ENCODE measurements at places on chromosomes 16 and 17. TPM values are rescaled to one million over a fixed set of nuclear protein-coding genes. Genes with fewer than 3 reads are reported as not detected.

Gene ARSG
- total RNA-seq = 2.4 TPM

Gene KRTAP9-8
- total RNA-seq = not detected

Gene WNK4
- 0.12 TPM for total RNA-seq

Gene CTRL
- total RNA-seq = 0.49 TPM

Gene NPIPA5
- total RNA-seq = 5.5 TPM

Gene APOBR
- 1.00 TPM for total RNA-seq

Gene KRT15
- not detected for total RNA-seq

Gene MARCHF10
- not detected for total RNA-seq

Gene PIRT
- not detected for total RNA-seq

Gene LPCAT2
- 1.8 TPM for total RNA-seq

Gene KCTD13
- 7.4 TPM for total RNA-seq

Gene TEKT1
- total RNA-seq = not detected

Gene KRT27
- not detected for total RNA-seq

Gene TAF1C
- total RNA-seq = 17.7 TPM

Gene ZDHHC1
- 1.5 TPM for total RNA-seq

Gene TOP3A
- 13.7 TPM for total RNA-seq

Gene SLC6A2
- 0.37 TPM for total RNA-seq

Gene JUP
- 54.3 TPM for total RNA-seq

Gene TBC1D3B
- total RNA-seq = not detected

Gene CEP295NL
- 0.19 TPM for total RNA-seq

Gene PIK3R5
- total RNA-seq = 4.0 TPM

Gene KRT38
- total RNA-seq = not detected

Gene SLFN12
- 3.3 TPM for total RNA-seq

Gene ARHGDIG
- not detected for total RNA-seq

Gene CALB2
- not detected for total RNA-seq

Gene EVI2A
- total RNA-seq = 5.5 TPM

Gene RPUSD1
- total RNA-seq = 11.4 TPM

Gene SLC25A19
- 13.4 TPM for total RNA-seq

Gene MYL4
- 0.44 TPM for total RNA-seq

Gene ABCC11
- 2.5 TPM for total RNA-seq

Gene IL34
- 0.98 TPM for total RNA-seq

Gene PPP1R27
- not detected for total RNA-seq

Gene MMP2
- 6.5 TPM for total RNA-seq

Gene TNK1
- 5.1 TPM for total RNA-seq

Gene LRRC36
- total RNA-seq = not detected

Gene CD300E
- 0.26 TPM for total RNA-seq

Gene BCO1
- total RNA-seq = 0.31 TPM

Gene SF3B3
- total RNA-seq = 110 TPM

Gene PSMB10
- total RNA-seq = 27.5 TPM

Gene NOG
- total RNA-seq = not detected

Gene ITGAD
- not detected for total RNA-seq

Gene CETP
- 3.9 TPM for total RNA-seq

Gene CHP2
- not detected for total RNA-seq

Gene TMEM204
- total RNA-seq = 7.8 TPM

Gene C17orf50
- not detected for total RNA-seq

Gene KRT12
- not detected for total RNA-seq

Gene TBC1D10B
- total RNA-seq = 9.8 TPM
